IPS DF 6.9 (cell line): ENCODE measurements at places on chromosomes 12 and 14.

DNA sequence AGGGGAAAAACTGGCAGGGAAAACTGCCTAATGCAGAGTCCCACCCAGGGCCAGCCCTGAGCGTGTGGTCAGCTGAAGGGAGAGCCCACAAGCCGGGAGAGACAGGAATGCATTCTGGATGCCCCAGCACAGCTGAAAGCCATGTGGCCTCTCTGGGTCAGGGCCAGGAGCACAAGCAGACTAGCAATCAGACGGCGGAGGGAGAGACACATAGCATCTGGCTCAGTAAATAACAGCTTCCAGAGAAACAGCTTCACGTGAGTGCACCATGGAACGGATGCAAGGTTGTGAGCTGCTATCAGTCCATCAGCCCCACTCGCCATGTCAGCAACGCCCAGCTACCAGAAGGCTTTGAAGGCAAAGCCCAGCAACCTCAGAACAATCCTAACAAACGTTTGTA is 28.2 kb upstream of the TMEM106C start:
- DNase-seq = no peak

- no peak for DNase-seq
These were observed 420.1 kb downstream of the FUT8 start for GRCh38 chr14:65832431-65833266.

DNA sequence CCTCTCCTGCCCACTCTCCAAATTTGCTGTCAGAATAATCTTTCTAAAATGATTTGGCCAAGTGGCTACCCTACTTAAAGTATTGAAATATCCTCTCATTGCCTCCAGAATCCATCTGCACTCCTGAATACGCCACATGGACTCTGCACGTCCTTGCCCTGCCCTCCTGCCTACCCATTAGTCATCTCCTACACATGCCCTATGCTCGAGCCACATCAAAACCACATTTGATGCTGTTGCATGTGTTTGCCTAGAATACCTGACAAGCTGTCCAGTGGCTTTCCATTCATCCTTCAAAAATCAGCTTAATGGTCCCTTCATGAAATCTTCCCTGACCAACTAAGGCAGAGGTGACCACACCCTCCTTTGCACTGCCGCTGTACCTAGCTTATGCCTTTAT is 17.0 kb downstream of the VCPKMT start:
- DNase-seq = no peak

DNA sequence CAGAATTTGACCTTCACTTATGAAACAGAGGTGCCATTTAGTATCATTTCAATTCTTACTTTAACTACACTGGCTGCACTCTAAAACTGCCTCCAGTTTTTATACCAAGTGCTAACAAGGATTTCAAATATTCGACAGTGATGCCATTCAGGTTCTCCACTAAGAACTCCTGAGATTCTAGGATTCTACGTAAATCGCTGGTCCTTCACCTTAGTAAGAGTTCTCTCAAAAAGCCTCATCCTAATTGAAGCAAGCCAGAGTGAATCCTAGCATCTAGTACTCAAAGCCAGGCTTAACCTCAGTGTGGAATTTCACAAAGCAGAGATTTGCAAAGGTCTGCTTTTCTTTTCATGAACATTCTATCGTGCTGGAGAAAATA is 3.5 kb downstream of the SLC38A2 start:
- DNase-seq = no peak
